Central memory CD4-positive, alpha-beta T cell (primary cell): ENCODE measurements at places on chromosomes 12 and 14.

DNA sequence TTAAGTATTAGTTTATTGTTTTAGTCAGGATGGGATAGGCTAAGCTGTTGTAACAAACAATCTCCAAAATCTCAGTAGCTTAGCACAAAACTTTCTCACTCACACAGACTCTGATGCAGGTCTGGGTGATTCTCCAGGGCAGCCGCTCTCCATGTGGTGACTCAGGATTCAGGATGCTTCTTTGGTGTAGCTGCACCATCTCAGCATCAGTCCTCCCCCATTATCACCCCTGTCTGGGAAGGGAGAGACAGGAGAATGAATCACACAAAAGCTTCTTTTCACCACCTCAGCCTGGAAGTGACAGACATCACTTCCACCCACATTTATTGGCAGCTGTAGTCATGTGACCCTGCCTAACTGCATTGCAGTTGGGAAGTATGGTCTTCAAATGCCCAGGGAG, 142.3 kb downstream of the DICER1 start:
- DNase-seq, result no peak

- DNase-seq, result no peak
Measured at GRCh38 chr14:104739546-104740516, 13.1 kb upstream of the SIVA1 start.

DNA sequence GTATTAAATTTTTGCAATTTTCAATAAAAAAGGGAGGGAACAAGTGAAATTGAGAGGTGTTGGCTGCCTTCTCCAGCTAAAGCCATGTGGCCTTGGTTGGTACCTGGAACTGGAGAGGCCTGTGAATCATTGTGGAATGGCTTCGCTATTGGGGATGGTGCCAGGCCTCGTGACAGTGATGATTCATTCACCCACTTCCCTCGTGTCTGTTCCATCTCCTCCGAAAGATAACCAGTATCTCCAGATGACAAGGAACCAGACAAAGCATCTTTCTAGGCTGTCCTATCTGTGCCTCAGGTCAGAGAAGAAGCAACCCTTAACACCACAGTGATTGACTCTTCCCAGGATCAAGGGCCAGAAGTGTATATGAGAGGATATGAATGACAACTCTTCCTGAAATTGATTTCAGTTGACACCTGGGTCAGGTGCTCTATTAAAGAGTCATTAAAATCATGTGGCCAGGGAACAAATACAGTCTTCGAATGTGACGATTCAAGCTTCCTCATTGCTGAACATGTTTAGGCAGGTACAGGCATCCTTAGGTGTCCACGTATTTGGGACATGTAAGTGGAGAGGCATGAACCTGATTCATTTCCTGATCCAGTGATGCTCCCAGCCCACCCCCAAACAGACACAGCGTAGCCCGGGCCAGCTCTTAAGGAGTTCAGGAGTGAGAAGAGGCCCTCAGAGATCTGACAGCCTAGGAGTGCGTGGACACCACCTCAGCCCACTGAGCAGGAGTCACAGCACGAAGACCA, at the start of gene RNASE7:
Gene RNASE7, plus strand, starts transcription at position 687 of the 758 bp plus-strand sequence. CDS start 631 bp downstream, outside the sequence.
- no peak for DNase-seq

GRCh38 chr14:21825149-21825743, 151.6 kb upstream of the OR4E1 start:
- peak; percentile 51 for DNase-seq

DNA sequence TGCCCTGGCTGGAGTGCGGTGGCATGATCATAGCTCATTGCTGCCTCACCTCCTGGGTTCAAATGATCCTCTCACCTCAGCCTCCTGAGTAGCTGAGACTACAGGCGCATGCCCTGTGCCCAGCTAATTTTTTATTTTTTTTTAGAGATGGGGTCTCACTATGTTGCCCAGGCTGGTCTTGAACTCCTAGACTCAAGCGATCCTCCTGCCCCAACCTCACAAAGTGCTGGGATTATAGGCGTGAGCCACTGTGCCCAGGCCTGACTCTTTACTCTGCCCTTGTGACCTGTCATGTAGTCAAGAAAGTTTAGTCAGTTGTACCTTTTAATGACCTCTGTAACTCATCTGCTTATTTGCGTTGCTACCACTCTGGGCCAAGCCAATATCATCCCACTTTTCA, 55.7 kb downstream of the PROX2 start:
- DNase-seq, result no peak

- DNase-seq, result no peak
Measured at GRCh38 chr14:88863167-88863566, 38.7 kb downstream of the TTC8 start.

DNA sequence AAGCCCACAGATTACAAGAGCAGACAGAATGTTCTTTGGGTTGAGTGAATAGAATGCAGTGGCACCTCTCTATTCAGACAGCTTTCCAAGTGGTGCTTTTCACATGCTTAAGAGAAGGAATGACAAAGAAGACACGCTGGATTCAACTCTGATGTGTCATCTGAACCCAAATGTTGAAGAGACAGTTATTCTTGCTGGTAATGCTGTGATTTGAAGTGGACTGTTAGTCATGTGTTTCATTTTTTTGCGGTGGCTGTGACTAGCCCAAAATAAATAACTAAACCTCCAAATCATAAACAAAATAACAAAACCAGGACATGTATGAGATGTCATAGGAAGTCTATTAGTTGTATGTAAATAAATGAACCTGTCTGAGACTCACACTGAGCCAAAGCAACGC, 391.8 kb upstream of the PRICKLE1 start:
- DNase-seq, result no peak

- DNase-seq, result peak; percentile 30
Measured at GRCh38 chr12:6336079-6336888, 5.6 kb downstream of the TNFRSF1A start.

GRCh38 chr14:101625336-101626097, 64.2 kb downstream of the DIO3 start:
- no peak for DNase-seq

GRCh38 chr14:100586403-100587085, 673 bp downstream of the BEGAIN start:
- no peak for DNase-seq

GRCh38 chr12:126248871-126249403, 1183.7 kb downstream of the AACS start:
- DNase-seq, result no peak

- peak; percentile 38 for DNase-seq
Measured at GRCh38 chr12:40137252-40137651, 31.4 kb upstream of the SLC2A13 start.

GRCh38 chr12:113113397-113113796, 22.2 kb downstream of the RASAL1 start:
- DNase-seq, result no peak

GRCh38 chr12:121673013-121673511, 3.6 kb upstream of the MORN3 start:
- DNase-seq, result no peak

DNA sequence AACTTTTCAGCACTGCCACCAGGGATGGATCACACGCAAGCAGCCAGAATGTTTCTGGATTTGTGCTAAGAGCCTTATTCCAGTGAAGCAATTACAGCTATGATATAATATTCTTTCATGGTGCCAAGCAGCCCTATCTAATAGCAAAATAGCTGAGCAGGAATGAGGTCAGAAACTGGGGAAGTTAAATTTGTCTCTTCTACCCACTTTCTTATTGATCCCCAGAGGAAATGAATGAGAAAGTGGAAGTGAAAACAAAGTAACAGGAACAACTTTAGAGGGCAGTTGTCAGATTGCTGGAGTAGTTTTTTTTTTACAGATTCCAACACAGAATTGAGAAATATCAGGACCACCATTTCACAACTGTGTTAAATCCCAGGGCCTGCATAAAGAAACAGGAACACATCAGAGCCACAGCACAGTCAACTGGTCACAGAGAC, 44.8 kb downstream of the GCH1 start:
- DNase-seq, result no peak

DNA sequence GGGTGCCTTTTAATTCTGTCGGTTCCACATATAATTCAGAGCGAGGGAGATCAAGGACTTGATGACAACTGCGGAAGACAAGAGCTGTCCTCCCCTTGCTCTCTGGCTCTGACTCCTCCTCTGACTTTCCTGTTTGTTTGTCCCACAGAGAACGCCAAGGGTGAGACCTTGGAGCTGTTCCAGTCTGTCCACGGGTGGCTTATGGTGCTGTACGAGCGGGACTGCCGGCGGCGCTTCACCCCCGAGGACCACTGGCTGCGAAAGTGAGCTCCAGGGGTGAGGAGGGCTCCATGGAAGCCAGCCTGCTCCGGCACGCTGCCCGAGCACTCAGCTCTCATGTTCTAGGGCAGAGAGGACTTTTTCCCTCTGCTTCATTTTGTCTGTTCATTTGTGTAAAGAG, 32.8 kb downstream of the UBE3B start:
- DNase-seq, result no peak

DNA sequence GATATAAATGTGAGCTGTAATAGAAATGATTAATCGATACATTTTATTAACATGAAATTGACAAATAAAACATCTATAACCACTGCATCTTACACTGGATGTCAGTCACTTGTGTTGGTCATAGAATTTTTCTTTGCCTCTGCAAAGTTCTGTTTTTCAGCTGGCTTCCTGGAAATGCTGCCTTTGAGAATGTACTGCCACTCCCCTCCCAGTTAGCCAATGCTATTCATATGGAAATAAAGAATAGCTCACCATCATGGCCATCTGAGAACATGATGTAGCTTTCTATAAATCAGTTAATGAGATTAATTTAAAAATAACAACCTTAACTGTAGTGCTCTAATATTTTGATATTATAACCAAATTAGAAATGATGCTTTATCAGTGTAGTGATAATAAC, 41.1 kb downstream of the SLCO1B1 start:
- DNase-seq, result no peak

- DNase-seq, result no peak
Measured at GRCh38 chr12:59268295-59268809, 327.5 kb upstream of the SLC16A7 start.

DNA sequence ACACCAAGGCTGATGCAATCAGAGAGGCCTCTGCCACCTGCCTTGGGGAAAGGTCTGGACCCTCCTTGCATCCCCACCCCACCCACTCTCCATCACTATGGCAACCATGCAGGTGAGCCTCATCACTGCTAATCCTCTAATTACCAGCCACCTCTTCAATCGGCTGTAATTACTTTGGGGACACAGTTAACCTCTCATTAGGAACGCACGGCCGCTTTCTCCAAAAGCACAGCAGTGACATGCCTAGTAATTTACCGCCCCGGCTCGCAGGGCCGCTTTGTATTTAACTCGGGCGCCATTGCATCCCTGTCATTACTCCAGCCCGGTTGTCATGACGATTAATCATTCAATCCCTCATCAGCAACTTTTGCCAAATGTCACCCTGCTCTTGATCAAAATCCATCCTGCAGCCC, 36.3 kb upstream of the FAM222A start:
- DNase-seq, result no peak

GRCh38 chr14:92665661-92666110, 82.7 kb downstream of the LGMN start:
- no peak for DNase-seq

GRCh38 chr12:56299308-56299852, 750 bp downstream of the CS start:
- DNase-seq, result peak; percentile 34

- DNase-seq, result no peak
Measured at GRCh38 chr14:56964895-56965294, 154.6 kb upstream of the OTX2 start.

DNA sequence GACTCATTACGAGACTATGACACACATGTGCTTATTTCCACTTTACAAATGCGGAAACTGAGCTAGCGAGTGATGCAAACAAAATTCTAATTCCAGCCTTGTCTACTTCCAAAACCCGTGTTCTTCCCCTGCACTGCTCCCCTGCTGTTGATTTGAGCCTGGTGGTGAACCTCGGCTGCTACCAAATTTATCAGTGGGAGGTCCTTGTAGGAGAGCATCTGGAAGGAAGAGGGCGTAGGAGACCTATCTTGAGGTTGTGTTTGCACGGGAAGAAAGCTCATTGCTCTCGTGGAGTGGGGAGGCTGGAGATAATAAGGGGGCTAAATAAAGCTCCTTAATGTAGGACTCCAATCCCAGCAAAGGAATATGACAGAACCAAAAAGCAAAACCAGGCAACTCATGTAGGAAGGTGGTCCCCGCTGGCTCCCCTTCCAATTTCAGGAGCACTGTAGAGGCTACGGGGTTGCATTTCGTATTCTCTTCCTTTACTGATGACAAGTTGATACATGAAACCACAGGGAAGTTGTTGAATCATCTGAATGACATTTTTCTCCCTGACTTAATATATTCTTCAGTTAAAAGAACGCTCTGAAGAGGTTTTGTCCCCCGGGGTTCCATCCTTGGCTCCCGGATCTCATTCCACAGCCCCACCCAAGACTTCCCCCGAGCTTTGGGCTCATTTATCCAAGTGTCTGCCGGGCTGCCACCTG, 52.6 kb downstream of the FZD10 start:
- no peak for DNase-seq

DNA sequence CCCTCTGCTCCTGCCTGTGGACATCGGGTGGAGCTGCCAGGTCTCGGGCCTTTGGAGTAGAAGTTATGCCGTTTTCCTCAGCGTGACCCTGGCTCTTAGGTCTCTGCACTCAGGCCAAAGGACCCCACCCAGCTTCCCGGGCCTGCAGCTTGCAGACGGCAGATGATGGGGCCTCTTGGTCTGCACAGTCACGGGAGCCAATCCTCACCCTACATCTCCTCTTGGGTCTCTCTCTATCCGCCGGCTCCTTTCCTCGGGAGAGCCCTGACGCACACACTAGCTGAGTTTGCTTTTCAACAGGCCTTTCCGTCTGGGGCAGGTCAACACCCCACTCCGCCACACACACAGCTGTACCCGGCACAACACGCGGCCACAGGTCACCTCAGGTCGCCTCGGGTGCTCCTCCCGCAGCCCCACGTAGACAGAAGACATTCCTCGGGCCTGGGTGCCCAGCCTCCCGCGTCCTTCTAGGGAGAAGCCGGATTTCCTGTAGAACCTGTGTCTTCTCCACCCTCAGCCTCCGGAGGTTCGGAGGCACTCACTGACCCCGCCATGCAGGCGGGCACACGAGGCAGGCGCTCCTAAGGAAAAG, 9.9 kb downstream of the GALNT9 start:
- DNase-seq, result no peak

- DNase-seq, result no peak
Measured at GRCh38 chr14:96660667-96661066, 136.5 kb upstream of the VRK1 start.

GRCh38 chr14:22184830-22185168, 404.2 kb downstream of the DAD1 start:
- no peak for DNase-seq

GRCh38 chr12:120583478-120584030, 2.4 kb upstream of the POP5 start:
- DNase-seq, result peak; percentile 71

DNA sequence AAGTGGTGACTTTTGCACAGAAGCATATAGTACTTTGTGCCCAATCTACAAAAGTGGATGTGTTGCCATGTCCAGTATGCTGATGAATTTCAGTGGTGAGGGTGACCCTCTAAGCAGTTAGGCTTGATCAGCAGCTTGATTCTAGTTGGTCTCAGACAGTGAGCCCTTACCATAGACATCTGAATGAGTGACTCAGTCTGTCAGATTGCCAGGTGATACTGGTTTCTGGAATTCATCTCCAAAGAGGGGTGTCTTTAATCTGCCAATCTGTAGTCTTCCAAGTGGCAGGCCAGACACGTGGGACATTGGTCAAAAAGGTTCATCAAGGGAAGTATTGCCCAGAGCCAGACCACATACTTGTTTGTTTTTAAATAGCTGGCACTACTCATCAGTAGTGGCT, 187.4 kb upstream of the SLC16A7 start:
- no peak for DNase-seq
